ENCODE measurements at places on chromosomes 16 and 17.

DNA sequence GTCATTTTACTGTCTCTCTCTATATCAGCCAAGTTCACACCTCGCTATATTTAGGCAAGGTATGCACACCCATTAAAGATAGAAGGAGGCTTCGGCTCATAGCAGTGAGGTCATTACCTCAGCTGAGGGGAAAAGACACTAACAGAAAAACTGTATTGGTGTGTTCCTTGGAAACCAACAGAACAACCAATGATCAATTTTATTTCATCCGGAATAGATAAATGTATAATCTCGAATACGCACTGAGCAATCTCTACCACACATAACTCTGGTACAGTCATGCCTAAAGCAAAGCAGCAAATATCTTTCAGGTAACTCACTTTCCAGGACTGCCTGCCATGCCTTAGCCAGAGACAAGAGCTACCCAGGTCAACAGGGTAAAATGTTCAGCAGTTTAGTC lies 109.9 kb upstream of the CORO6 start:
- peak; percentile 98 for DNase-seq

DNA sequence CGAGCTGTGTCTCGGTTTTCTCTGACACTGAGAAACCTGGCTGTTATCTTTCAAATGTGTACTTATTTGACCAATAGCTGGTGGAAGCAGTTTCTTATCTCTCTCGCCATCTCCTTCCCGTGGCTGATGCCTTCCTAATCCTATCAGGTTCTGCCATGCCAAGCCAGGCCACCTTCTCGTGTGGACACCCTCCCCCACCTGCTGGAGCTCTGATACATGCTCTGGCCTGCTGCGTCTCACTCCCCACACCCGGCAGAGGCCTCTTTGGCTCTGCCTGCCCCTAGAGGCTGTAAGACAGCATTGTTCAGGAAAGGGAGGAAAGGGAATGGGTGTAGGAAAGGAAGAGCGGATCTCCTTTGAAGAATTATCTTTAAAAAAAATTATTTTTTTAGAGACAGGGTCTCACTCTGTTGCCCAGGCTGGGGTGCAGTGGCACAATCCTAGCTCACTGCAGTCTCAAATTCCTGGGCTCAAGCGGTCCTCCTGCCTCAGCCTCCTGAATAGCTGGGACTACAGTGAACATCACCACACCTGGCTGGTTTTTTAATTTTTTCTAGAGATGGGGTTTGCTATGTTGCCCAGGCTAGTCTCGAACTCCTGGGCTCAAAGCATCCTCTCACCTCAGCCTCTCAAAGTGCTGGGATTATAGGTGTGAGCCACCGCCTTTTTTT lies 7.5 kb upstream of the ARMC5 start:
- peak; percentile 74 for DNase-seq

GRCh38 chr16:82735673-82736091 lies 108.9 kb downstream of the CDH13 start:
- no peak for DNase-seq

DNA sequence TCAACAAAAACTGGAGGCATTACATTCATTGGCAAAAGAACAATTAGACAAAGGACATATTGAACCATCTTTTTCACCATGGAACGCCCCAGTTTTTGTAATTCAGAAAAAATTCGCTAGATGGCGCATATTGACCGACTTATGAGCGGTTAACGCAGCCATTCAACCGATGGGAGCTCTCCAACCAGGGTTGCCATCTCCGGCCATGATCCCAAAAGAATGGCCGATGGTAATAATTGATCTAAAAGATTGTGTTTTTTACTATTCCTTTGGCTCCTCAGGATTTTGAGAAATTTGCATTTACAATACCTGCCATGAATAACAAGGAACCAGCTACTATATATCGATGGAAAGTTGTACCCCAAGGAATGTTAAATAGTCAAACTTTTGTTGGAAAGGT lies 21.4 kb downstream of the ALOX15B start:
- no peak for DNase-seq

GRCh38 chr17:37405955-37406634 lies 541 bp downstream of the ACACA start:
- DNase-seq: no peak
